DMS79 treated with DMSO at 0.1 percent for 48 hours (cell line): ENCODE measurements at places on chromosomes 4 and X.
A peak's percentile ranks its signal among the peaks of the same experiment; 100 is the strongest.

DNA sequence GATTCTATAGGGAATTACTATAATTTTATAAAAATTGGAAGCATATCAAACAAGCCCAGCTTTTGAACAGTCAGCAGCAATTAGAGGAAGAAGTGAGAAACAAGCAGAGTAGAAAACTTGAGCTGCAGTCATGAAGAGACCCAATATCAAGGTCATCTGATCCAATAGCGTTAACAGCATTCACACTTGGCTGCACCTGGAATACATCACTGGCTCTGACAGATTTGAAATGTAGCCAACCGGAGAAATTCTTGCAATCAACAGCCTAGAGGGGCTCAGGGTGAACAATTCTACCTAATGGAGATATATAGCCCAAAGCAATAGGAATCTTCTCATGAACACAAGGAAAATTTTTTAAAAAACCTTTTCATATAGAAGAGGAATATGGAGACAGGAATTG is 13.6 kb downstream of the DDX53 start:
- no peak for DNase-seq

DNA sequence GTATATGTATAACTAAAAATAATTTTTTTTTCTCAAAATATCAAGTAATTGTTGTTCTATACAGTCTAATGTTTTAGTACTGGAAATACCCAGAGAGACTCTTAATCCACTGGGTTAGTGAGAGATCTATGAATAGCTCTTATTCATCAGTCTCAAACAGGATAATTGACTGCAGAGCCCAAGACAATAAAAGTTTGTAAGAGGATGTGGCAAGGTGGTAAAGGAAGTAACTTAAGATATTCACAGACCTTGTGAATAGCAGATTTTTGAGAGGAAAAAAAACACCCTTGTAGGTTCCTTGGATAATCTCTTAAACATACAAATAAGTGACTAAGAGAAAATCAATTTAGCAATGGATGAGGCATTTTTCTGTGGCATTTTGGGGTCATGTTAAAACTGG is 210.9 kb upstream of the FAM241A start:
- no peak for DNase-seq

GRCh38 chrX:132669142-132669541 is 180.3 kb upstream of the MBNL3 start:
- DNase-seq: no peak

DNA sequence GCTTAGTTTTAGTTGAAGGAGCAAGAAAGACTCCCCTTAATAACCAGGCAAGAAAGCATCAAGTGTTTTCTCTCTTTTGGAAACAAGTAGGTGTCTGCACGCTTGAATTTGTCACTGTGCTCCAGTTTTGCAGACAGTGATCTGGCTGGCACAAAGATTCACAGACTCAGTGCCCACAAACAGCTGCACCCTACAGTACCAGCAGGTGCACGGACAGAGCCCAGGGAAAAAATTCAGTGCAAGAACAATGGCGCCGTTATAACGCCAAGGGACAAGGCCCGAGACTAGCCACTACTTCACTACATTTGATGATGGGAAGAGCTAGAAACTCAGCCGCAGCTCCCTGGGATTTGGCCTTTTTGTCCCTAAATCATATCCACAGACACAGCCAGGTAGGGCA is 56.0 kb downstream of the ZNF827 start:
- peak; percentile 12 for DNase-seq

- no peak for DNase-seq
Measured at GRCh38 chr4:3644849-3645627, 112.8 kb upstream of the LRPAP1 start.

DNA sequence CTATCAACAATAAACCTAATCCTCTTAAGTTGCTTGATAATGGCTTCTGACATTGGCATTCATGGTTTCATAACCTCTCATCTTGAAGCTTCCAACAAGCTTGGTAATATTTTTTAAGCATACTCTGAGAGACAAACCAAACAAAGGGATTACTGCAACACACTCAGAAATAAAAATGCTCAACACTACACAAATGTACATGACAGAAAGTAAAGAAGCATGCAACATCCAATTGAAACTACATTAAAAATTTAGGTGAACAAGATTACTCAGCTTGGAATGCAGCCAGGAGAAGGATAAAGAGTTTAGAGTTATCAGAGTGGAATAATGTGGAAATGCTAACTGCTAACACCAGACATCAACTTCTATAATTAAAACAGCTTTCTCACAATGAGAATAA is 1136.6 kb upstream of the PABPC4L start:
- no peak for DNase-seq

DNA sequence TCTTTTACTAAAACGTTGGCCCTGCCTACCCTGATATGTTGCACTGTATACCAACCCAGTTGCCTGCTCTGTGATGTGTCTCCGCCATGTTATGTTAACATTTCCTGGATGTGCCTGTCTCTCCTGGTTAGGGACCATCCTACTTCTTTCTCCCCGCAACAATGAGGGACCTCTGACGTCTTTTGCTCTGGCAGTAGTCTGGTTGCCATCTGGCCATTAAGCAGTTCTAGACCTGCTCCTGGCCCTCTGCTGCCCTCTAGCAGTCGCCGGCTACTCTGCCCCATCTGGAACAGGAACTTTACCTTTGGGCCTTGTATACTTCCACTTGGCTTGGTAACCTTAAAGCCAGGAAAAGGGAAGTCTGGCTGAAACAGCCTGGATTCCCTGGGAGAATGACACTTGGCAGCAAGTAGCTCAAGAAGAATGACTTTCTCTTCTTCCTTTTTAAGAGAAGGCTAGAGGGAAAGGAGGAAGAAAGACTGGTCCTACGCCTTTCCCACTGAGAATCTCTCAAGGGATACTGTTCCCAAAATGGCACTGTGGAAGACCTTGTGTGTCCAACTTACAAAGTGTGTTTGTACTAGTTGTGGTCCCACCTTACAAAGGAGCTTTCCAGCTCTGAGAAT is 63.5 kb downstream of the GPC3 start:
- DNase-seq: no peak

- no peak for DNase-seq
Measured at GRCh38 chr4:52865300-52865699, 3.2 kb downstream of the RASL11B start.
